ENCODE measurements at places on chromosomes 5 and 9. TPM values are rescaled to one million over a fixed set of nuclear protein-coding genes. Genes with fewer than 3 reads are reported as not detected.

GRCh38 chr9:94280409-94280989 is 21.4 kb downstream of the ZNF169 start:
- DNase-seq: no peak

DNA sequence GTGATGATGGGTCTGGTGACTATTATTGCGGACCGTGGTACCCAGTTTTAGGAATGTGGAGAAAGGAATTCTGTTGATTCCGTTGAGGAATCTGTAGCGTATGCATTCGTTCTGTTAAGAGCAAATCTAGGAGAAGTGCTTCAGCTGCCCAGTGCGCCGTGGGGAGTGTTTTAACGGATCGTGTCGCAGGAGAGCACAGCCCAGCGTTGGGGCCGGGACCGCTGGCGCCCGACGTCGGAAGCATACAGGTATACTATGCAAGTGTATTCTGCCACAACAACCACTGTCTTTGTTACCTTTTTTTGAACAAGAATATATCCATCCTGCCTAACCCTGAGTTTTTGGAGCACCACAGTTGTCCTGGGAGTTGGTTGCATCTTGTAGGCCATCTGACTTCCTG is 42.7 kb downstream of the TENT4A start:
- no peak for DNase-seq

ADAMTS16 gene
- polyA plus RNA-seq: not detected

DNA sequence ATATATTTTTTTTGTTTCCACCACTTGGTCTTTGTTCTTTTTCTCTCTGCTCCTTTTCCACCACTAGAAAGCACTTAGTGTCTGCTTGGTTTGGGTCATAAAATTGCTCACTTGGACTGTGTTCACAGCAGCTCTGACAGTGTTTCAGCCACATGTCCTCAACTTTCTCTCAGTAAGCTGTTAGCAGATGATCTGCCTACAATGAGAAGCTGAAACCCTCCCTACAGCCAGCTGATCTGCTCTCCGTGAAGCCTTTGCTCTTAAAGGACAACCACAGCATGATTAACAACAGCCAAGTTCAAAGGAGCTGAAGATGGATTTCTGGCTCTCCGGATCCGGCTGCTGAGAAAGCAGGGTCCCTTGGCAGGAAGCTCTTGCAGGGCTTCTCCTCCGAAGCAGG is 31.6 kb downstream of the PRLR start:
- DNase-seq: no peak

MACROH2A1 gene
- polyA plus RNA-seq: 33.7 TPM

GRCh38 chr5:56011835-56012234 is 17.1 kb upstream of the IL6ST start:
- no peak for DNase-seq

GRCh38 chr5:117054911-117055310 is 480.3 kb upstream of the SEMA6A start:
- DNase-seq: no peak

DNA sequence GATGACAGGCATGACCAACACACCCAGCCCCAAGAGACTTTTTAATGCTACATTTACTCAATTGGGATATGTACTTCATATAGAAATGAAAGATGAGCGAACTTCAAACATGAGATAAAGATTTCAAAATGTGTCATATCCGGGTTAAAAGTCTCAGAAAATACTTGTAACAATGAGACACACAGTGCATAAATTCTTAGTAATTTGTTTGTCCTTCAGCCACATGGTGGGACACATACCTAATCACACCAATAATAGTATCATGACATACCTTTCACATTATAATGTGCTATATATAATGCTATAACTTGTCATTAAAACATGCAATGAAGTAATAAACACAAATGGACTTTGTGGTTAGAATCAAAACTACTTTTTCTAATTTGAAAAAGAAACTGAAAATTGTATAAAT is 204.7 kb upstream of the RFX3 start:
- DNase-seq: no peak

- no peak for DNase-seq
Measured at GRCh38 chr5:11044581-11044980, 283.5 kb upstream of the DAP start.

- DNase-seq: no peak
Measured at GRCh38 chr9:130377612-130378011, 67.1 kb upstream of the ASS1 start.
